ENCODE measurements at places on chromosomes 4 and X.

GRCh38 chr4:113288696-113289095 is 239.2 kb downstream of the ANK2 start:
- DNase-seq: no peak

- no peak for DNase-seq
These were observed 84.5 kb upstream of the MAML3 start for GRCh38 chr4:140238351-140239056.

DNA sequence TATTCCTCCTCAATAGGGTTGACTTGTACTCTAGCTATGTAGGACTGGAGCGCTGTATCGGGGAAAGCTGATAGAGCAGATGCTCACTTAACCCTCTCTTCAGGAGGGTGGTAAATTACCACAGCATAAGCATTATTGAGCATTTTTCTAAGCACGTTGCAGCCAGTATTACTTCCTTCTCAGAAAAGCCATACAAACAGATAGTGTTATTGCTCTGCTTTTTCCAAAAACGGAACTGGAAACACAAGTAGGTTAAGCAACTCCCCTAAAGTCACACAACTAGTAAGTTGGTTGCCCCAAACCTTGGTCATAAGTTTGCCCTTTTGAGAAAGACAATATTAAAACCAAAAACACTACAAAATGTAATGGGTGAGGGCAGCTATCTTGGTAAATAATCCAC is 73.9 kb downstream of the REELD1 start:
- no peak for DNase-seq

- DNase-seq: no peak
These were observed 12.0 kb upstream of the NAT8L start for GRCh38 chr4:2047031-2047660.

GRCh38 chr4:121594796-121595526 is 101.8 kb downstream of the ANXA5 start:
- DNase-seq: no peak

GRCh38 chr4:135240796-135241195 is 1039.2 kb upstream of the PABPC4L start:
- no peak for DNase-seq

- no peak for DNase-seq
These were observed 7.7 kb downstream of the TLR7 start for GRCh38 chrX:12874581-12874980.

- no peak for DNase-seq
These were observed 301.1 kb downstream of the ARHGAP24 start for GRCh38 chr4:85776096-85776495.
